ENCODE measurements at places on chromosomes 5 and 9. TPM values are rescaled to one million over a fixed set of nuclear protein-coding genes. Genes with fewer than 3 reads are reported as not detected.

GRCh38 chr9:35905912-35906679, at the start of gene HRCT1:
HRCT1 (plus strand) TSS chr9:35906202; CDS start chr9:35906288, 86 bp downstream.
- H3K4me3 ChIP-seq: no peak within 1 kb of the TSS
- no peaks in the 10 kb centered on the region for H3K36me3 ChIP-seq
- peak within 1 kb of the TSS; percentile 85 for H3K27ac ChIP-seq
- H3K27me3 ChIP-seq: peaks cover 8% of the 10 kb centered on the region
- DNase-seq: peak; percentile 52

GRCh38 chr9:85716031-85716877, 25.5 kb downstream of the AGTPBP1 start:
- no peak for DNase-seq
- H3K27ac ChIP-seq: no peak overlapping the region
- no peak overlapping the region for H3K4me3 ChIP-seq
- no peaks in the 10 kb centered on the region for H3K36me3 ChIP-seq

DNA sequence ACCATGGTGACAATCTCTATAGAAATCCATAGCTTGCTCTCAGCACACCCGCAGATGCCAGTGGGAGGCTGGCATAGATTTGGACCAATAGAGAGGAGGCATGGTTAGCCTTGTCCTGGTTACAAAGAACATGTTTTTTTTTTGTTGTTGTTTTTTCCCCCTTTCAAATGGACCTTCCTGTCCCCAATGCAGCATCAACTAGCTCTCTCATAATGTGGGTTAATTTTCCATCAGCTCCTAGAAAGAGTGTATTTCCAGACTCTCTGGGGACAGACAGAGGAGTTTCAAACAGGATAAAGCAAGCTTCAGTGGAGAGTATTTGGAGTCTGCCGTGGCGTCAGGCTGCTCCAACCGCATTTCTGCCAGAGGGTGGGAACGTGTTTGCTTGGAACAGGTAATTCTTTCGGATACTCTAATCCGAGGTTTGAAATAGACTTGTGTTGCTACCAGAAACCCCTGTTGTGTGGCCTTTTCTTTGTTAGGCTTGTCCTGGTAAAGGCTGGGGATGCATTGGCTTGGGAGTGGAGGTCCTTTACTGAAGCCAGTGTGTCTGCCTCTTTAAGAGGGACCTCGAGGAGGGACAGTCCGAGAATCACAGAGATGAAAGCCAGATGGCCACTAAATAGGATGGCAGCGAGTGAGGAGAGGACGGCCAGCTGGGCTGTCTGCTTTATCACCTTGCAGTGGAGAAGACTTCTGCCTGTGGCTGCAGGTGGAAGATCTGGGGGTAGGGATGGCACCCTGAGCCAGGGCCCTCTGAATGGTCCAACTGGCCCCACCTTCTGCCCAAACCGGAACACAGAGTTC, 130.5 kb upstream of the CPEB4 start:
- no peak overlapping the region for H3K27ac ChIP-seq
- peaks cover 3% of the 10 kb centered on the region for H3K4me1 ChIP-seq
- H3K27me3 ChIP-seq: no peaks in the 10 kb centered on the region
- DNase-seq: no peak

GRCh38 chr5:139180850-139181249, 17.3 kb downstream of the SIL1 start:
- DNase-seq: no peak
- no peaks in the 10 kb centered on the region for H3K36me3 ChIP-seq
- H3K27ac ChIP-seq: no peak overlapping the region
- peaks cover 22% of the 10 kb centered on the region for H3K4me1 ChIP-seq
- no peaks in the 10 kb centered on the region for H3K27me3 ChIP-seq
- no peak overlapping the region for H3K4me3 ChIP-seq

GRCh38 chr5:60161340-60161934, 267.9 kb upstream of the PDE4D start:
- no peak overlapping the region for H3K4me3 ChIP-seq
- H3K27me3 ChIP-seq: no peaks in the 10 kb centered on the region
- DNase-seq: no peak
- no peak overlapping the region for H3K27ac ChIP-seq
- H3K4me1 ChIP-seq: no peaks in the 10 kb centered on the region
- H3K36me3 ChIP-seq: no peaks in the 10 kb centered on the region

MYMK gene
- not detected for total RNA-seq

PHYHD1 gene
- total RNA-seq: 15.2 TPM

FOXD4 gene
- total RNA-seq: not detected

DNA sequence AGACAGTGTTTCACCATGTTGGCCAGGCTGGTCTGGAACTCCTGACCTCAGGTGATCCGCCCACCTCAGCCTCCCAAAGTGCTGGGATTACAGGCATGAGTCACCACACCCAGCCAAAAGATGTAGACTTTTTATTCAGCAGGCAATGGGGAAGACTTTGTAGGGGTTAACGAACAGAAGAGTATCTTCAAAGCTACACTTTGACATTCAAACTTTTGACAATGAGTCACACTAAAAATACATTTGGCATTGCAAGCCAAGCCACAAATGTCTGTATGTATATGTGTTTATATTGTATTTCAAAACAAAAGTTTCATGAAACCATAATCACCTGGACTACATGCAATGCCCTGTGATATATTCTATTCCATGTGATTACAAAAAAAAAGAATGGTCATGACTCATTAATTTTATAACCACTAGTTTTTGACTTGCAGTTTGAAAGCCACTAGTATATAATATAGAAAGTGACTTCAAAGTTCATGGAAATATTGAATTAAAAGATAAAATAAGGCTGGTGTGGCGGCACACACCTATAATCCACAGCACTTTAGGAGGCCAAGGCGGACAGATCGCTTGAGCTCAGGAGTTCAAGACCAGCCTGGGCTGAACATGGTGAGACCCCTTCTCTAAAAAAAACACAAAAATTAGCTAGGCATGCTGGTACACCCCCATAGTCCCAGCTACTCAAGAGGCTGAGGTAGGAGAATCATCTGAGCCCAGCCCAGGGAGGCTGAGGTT, 8.3 kb downstream of the DIMT1 start:
- H3K27me3 ChIP-seq: no peaks in the 10 kb centered on the region
- no peak overlapping the region for H3K4me3 ChIP-seq
- H3K36me3 ChIP-seq: peaks cover 51% of the 10 kb centered on the region
- no peaks in the 10 kb centered on the region for H3K4me1 ChIP-seq

- H3K4me3 ChIP-seq: no peak overlapping the region
- H3K27ac ChIP-seq: no peak overlapping the region
- DNase-seq: no peak
- no peaks in the 10 kb centered on the region for H3K27me3 ChIP-seq
- no peaks in the 10 kb centered on the region for H3K36me3 ChIP-seq
- no peaks in the 10 kb centered on the region for H3K4me1 ChIP-seq
Observed at GRCh38 chr9:107218829-107219485, 64.1 kb upstream of the RAD23B start.

GRCh38 chr5:96753848-96754247, 53.9 kb downstream of the ERAP1 start:
- H3K27ac ChIP-seq: no peak overlapping the region
- H3K27me3 ChIP-seq: no peaks in the 10 kb centered on the region
- no peaks in the 10 kb centered on the region for H3K36me3 ChIP-seq

- H3K4me3 ChIP-seq: no peak overlapping the region
- peaks cover 3% of the 10 kb centered on the region for H3K4me1 ChIP-seq
- H3K27ac ChIP-seq: no peak overlapping the region
- H3K27me3 ChIP-seq: no peaks in the 10 kb centered on the region
- H3K36me3 ChIP-seq: no peaks in the 10 kb centered on the region
- no peak for DNase-seq
Observed at GRCh38 chr5:148176480-148176879, 8.1 kb downstream of the SPINK14 start.

DNA sequence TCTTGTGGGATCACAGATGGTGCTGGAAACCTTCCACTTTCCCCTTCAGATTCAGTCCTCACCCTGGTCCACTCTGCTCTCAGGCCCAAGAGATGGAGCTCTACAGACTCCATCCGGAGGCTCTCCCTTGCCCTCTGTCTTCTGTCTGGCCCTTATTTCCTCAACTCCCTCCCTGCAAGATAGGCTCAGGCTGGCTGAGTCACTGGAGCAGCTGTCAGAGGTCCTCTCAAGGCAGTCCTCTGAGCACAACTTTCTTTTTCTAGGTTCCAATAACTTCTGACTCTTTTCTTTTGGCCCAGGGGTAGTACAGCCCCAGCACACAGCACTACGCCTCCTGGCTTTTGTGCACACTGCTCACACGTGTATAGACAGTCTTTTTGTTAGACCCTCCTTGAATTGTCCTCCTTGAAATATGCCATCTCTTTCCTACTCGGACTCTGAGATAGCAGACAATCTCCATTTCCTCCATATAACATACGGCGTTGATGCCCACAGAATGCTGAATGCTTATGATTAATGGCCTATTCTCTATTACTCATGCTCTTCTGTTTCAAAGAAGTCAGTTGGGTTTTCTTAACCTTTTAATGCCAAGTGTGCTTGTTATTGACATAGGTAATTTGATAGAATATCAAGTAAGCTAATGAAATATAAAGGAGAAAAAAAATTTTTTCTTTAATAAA, 193.1 kb downstream of the SLC12A2 start:
- H3K27me3 ChIP-seq: no peaks in the 10 kb centered on the region
- no peak overlapping the region for H3K4me3 ChIP-seq
- no peak overlapping the region for H3K27ac ChIP-seq
- no peak for DNase-seq
- H3K4me1 ChIP-seq: no peaks in the 10 kb centered on the region

CDC25C gene
- 26.9 TPM for total RNA-seq

DNA sequence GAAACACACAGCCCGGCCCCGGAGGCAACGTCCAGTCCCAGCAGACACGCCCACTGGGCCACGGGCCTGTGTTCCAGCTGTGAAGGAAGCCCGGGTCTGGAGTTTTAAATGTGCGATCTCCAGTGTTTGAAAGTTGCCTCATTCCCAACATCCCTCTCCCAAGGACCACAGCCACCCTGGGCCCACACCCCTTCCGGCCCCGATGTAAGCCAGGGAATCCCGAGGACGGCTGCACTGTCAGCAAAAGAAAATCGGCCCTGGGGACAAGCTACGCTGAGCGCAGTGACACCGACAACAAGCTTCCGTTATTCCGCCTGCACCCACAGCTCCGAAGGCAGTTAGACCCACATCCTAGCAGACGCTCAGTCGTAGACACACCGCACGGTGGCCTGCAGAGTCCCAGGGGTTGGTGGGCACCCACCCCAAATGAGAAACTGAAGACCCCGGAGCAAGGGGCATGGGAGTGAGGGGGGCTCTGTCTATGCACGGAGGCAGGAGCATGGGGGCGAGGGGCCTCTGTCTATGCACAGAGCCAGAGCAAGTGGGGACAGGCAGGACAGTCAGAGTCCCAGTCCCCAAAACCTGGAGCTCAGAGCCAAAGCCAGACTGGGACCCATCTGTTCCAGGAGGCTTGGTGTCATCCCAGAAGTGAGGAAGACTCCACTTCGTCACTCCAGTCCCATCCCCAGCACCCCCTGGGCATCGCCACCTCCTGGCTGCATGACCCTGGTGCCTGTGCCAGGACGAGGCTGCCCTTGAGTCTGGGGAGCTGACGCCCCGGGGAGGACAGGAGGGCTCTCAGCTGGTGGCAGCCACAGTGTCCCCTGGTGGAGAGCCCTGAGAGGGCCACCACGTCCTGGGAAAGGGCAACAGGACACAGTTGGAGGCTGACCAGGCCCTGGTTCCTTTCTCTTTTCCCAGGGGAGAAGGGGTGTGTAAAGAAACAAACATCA, 23.4 kb downstream of the GLT6D1 start:
- peak; percentile 65 for DNase-seq
- no peak overlapping the region for H3K4me3 ChIP-seq
- no peak overlapping the region for H3K27ac ChIP-seq
- no peaks in the 10 kb centered on the region for H3K27me3 ChIP-seq

DNA sequence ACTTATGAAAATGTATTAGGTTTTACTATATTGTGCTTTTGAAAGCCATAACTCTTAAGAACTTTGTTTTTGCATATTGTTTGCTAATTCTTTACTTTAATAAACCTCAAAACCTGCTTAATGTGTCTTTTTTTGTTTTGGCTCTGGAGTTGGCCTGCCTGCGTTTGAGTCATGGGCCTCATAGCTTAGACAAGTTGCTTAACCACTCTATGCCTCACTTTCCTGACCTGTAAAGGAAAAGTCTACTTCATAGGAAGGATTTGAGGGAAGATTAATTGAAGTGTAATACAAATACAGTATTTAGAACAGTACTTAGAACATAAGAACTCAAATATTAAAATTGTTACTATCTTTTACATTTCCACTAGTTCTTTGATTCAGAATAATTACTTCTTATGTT, 10.3 kb downstream of the SMIM32 start:
- H3K27ac ChIP-seq: no peak overlapping the region
- H3K4me3 ChIP-seq: no peak overlapping the region
- H3K27me3 ChIP-seq: no peaks in the 10 kb centered on the region
- no peak for DNase-seq
